A549 treated with RU486 at 1 μM for 4 hours (cell line): ENCODE measurements at places on chromosomes 11 and 22. TPM values are rescaled to one million over a fixed set of nuclear protein-coding genes. Genes with fewer than 3 reads are reported as not detected.

The TYR gene
- not detected in 5 replicates for total RNA-seq

The RFPL1 gene
- total RNA-seq = not detected in 5 replicates

The SCGB2A2 gene
- total RNA-seq = not detected in 5 replicates

The OR5A1 gene
- total RNA-seq = not detected in 5 replicates
